Suppressor macrophage treated with lipopolysaccharide for 4 hours (primary cell): ENCODE measurements at places on chromosomes 3 and 15.

DNA sequence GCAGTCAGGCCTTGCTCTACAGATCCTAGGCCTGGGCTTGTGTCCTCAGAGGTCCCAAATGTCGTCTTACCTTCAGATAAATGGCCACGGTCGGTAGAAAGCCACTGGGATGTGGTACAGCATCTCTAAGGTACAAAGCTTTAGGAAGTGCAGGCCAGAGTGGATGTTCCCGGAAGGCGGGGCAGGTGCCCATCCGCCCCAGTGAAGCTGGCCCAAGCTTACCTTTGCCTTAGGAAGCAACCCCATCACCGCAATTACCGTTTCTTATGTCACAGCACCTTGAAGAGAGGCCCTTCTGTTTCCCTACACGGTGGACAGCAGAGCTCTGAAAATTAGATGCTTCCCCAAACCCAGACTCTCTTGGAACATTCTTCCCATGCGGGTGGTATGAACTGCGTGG is 240.1 kb upstream of the LYSMD4 start:
- no peak for DNase-seq

GRCh38 chr15:70765504-70766281 is 2.3 kb upstream of the UACA start:
- DNase-seq: no peak

DNA sequence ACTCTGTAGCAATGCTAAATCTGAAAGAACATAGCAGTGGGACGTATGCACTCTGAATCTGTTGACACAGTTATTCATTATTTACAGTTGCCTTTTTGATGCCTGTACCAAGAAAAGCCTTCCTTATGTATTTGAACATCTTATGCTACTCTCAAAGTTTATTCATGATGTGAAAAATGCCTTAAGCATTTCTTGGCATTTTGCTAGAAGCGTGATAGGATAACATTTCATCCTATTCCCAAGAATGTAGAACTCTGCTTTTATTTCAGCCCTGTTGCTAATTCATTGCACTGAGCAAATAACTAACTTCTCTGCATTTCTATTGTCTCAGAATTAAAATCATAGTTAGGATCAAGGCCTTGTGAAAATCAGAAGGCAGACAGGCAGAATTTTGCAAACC is 105.5 kb downstream of the STRIT1 start:
- no peak for DNase-seq

- DNase-seq: no peak
Observed at GRCh38 chr3:123635717-123636116, 50.9 kb upstream of the HACD2 start.

- no peak for DNase-seq
Observed at GRCh38 chr3:178389258-178389657, 147.0 kb upstream of the KCNMB2 start.

DNA sequence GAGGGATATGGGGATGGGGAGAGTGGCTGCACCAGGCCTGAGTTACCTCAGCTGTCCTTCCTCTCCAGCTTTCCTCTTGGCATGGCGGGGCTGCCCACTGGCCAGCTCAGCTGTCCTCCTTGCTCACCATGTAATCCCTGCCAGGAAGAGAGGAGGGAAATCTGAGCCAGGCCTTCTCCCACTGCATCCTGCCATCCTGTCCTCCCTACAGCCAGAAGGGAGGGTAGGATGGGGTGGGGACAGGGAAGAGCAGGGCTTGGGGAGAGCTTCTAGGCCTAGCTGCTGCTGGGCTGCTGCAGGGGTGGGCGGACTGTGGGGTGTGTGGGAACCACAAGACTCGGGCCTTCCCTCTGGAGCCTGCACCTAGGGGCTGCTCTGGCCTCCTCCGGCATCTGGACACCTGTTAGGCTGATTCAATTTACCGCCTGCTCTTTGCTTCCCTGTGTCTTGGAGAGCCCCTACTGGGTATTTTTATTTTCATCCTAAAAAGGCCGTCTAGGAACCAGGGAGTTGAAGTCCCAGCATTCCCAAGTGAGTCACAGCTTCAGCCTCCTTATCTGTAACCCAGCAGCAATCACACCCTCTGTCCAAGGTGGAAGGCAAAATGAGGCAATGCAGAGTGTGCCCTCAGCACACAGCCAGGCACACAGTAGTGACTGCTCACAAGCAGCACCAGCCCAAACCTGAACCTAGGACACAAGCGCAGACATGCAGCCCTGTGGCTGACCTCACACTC is 13.1 kb upstream of the KY start:
- DNase-seq: no peak

DNA sequence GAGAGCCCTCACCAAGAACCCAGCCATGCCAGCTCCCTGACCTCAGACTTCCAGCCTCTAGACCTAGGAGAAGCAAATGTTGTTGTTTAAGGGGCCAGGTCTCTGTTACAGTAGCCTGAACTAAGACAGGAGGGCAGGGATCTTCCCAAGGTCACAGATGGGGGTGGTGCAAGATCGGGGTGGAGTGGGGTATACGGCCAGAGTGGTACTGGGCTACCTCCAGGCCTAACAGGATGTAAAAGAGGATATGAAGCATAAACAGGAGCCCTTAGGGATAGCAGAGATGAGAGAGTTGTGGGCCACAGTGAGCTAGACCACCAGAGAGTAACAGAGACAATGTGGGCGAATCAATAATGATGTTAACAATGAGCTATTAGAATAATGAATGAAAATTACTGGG is 82.9 kb downstream of the TOP2B start:
- no peak for DNase-seq

DNA sequence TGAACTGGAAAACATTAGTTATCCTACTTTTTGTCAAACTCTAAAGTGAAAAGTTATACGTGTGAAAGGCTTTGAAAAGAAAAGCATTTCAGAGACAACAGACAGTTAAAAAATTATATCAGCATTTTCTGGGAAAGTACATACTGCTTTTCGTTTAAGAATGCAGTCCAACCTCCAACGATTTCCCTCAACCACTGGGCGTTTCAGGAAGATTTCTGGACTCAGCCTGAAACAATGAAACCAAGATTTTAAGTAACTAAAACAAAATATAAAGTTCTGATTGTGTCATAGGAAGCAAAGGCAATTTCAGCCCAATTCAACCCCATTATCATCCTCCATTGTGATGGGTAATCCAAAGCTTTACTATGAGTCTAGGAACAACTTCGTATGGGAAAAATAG is 110.7 kb downstream of the PLD1 start:
- DNase-seq: no peak

- DNase-seq: peak; percentile 94
Observed at GRCh38 chr3:187773233-187774184, 28.2 kb upstream of the BCL6 start.

DNA sequence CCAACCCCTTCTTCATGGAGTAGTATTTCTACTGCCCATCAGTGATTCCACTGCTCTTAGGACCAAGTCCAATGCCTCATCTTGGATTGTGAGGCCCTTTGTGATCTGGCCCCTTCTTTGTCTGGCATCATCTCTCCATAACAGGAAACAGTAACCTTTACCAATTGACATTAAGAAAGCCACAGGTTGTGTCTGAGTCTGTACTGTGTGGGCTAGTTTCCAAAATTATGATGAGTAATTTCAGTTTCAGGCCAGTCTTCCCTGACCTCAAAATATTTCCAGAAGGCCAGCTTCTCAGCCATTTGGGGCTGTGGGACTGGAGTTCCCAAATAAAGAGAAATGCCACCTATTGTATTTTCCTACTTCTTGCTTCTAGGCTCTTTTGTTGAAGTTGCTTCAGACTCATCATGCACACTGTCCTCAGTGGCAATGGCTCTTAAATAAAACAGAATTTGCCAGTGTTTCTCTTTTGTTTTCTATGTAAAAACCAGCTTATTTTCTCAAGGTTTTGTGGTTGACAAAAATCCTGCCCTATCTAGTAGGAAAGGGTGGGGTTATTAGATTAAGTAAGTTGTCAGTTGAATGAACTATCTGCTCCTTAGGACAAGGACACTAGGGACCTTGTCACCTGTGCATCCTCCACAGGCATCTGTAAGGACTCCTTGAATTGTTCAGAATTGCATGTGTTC is 47.0 kb upstream of the ACKR4 start:
- peak; percentile 59 for DNase-seq

- no peak for DNase-seq
Observed at GRCh38 chr15:85171736-85172135, 190.1 kb downstream of the PDE8A start.

- no peak for DNase-seq
Observed at GRCh38 chr15:41798607-41799487, 24.6 kb downstream of the MAPKBP1 start.

DNA sequence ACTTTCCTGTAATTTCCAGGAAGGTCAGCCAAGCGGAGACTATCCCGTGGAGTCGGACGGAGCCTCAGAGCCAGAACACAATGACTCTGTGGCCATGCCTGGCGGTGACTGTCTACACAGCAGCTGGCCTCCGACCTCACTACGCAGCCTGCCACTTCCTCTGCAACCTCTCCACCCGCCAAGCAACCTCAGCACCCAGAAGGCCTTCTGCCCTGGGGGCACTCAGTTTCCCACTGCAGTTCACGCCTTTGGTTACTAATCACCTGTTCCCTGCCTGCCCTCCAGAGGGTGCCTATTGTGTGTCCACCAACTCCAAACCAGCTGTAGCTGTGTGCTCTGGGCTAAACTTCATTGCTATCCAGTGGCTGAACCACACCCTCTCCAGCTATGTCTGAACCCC is 44.0 kb downstream of the TM2D3 start:
- DNase-seq: no peak

- no peak for DNase-seq
Observed at GRCh38 chr3:117228466-117228865, 518.9 kb downstream of the TUSC7 start.

DNA sequence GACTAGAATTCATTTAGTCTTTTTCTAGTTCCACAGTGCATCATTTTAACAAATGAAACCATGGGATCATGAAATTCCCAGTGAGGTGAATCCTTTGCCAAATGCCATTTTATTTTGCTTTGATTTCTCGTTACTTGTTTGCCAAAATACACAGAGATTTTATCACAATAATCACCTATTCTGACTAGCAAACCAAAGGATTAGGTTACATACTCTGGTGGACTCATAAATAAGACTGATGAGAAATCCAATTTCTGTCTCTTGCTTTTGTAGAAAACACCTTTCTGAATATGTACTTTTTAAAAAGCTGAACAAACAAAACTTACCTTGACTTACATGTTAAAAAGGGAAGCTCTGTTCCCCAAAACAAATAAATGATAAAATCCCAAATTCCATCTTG is 12.2 kb downstream of the ERC2 start:
- DNase-seq: no peak

DNA sequence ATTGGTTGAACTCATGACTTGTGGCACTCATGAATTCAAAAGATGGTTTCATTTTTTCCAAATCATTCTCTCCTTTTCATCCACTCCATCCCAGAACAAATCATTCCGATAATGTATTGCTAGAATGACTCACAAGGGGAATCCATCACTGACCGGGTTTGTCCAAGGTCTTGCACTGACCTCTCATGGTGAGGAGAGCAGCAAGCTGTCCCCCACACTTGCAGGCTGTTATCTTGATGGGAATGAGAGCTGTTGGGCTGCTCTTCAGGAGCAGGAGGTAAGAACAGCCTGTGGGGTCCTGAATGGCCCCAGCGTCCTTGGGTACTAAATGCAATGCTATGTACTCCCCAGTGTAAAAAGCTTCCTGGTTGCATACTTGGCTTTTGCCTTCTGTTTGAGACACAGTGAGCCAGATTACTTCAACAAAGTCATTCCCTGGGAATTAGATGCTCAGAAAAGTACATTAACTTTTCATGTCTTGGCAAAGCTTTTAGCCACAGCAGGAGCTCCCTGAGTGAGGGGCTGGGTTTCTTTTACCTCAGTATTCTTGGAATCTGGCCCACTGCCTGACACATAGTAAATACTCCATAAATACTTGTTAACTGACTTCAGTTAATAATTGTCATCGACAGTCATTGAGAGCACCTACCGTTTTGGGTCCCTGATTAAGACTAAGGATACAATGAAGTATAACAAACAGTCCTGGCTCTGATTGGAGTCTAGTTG is 24.1 kb downstream of the CCNL1 start:
- DNase-seq: no peak

DNA sequence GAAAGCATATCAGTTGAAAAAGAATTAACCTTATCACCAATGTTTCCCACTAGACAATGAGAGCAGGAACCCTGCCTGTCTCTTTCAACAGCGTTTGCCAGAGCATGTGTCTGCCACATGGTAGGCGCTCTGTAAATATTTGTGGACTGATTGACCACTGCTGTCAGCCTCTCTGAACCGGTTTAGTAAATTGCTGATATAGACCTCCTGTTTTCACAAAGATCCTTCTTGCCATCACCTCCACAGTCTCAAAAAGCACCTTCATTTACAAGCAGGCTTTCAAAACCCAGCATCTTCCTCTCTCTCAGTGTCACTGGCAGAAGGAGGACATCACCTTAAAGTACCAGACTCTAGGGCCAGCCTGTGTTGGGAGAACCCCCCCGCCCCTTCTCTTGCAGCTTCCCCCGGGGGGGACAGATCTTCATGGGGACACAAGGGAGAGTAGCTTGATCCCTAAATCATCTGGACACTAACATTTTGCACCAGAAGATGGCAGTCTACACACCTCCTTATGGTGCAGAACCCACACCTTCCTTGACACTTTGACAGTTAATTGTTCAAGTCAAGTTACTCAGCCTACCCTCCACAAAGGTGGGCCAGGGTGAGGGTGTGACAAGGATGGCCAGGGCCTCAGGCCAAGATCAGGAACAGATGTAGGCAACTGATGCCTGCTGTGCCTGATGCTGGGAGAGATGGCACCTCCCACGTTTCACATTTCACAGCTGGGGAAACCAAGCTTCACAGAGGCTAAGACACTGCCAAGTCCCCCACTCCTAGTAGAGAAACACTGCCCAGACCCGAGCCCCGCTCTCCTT is 37.8 kb upstream of the USP3 start:
- DNase-seq: peak; percentile 74

GRCh38 chr3:157905885-157906284 is 200.3 kb downstream of the SHOX2 start:
- no peak for DNase-seq

GRCh38 chr3:146337991-146338390 is 87.1 kb upstream of the PLSCR4 start:
- DNase-seq: no peak

DNA sequence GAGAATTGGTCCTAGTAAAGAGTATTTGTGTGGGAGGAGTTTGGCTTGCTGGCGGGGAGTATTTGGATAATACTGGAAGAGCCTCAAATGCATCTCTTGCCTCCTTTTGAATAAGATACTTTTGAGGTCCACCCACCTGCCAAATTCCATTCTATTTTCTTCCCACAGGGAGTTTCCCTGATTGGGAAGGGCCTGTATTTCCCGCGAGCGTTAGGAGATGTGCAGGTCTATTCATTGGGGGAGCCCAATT is 406 bp upstream of the RASA2 start:
- DNase-seq: no peak

DNA sequence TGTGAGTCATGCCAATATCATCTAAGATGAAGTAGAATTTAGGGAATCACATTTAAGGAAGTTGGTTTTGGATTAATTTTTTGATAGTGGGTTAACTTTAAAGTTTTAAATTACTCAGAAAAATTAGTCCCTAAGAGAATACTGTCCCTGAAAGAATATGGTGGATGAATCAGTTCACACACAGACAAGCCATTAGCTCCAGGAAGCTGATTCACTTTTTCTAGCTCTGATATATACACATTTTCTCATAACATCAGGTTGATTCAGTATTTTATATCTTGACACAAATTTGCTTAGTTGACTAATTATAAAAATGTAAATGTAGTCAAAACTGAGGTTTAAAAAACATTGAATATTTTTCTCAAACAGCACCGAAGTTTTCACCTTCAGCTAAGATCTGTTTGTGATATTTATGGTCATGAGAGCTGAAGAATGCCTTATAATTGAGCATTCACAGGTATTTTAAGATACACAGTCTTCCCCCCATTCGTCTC is 55.1 kb downstream of the MYH15 start:
- no peak for DNase-seq
